ENCODE measurements at places on chromosomes 6 and 20.

DNA sequence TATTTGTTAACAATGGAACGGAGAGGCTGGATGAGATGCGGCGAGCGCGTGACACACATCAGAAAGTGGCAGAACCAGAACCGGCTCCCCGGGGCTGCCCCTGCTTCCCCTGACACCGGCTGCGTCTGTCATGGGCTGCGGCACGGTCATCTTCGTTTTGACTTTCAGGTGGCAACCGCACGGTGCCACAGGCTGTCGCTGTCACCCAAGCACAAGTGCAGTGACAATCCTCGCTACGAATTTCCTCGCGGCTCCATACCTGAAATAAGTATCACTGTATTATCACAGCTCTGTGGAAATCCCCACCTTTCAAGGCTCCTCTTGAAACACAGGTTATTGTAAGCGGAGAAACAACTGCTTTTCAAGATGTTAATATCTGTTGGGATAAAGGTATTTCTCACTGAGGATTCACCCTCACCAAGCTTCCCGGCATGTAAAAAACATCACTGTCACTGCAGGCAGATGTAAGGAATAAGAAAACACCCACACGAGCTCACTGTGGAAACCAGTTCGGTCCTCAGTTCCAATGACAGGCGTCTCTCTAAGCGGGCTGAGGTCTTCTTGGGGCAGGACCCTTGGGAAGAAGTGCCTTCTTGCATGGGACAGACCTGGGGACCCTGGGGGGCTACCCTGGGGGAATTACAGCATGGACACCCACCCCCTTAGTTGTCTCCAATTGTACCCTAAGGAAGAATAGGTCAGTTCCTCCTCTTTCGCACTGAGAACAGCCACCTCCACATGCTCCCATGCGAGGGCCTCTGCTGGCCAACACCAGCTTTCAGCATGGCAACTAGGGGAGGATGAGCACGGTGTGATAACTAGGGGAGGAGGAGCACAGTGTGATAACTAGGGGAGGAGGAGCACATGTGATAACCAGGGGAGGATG, 86.3 kb downstream of the DACT2 start:
- DNase-seq = no peak

DNA sequence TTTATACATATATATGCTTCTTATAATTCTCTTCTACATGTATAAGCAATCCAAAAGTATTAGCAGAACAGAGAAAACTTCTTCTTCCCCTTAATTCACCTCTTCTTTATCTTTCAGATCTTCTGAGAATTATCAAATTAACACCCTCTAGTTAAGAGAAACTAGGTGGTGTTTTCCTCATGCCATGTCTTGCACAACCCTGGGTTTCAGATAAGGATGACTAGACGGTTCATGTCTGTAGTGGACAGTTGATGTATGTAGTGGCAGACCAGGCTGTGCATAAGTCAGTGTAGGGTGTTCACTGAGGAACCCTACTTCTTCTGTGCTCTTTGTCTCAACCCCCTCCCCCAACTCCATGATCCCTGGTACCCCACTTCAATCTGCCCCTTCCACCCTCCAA, 187.3 kb downstream of the SAMD5 start:
- DNase-seq = no peak

- no peak for DNase-seq
Observed at GRCh38 chr6:14172562-14172961, 55.0 kb downstream of the CD83 start.

GRCh38 chr20:38113401-38114325, 51.4 kb downstream of the TGM2 start:
- DNase-seq = no peak

DNA sequence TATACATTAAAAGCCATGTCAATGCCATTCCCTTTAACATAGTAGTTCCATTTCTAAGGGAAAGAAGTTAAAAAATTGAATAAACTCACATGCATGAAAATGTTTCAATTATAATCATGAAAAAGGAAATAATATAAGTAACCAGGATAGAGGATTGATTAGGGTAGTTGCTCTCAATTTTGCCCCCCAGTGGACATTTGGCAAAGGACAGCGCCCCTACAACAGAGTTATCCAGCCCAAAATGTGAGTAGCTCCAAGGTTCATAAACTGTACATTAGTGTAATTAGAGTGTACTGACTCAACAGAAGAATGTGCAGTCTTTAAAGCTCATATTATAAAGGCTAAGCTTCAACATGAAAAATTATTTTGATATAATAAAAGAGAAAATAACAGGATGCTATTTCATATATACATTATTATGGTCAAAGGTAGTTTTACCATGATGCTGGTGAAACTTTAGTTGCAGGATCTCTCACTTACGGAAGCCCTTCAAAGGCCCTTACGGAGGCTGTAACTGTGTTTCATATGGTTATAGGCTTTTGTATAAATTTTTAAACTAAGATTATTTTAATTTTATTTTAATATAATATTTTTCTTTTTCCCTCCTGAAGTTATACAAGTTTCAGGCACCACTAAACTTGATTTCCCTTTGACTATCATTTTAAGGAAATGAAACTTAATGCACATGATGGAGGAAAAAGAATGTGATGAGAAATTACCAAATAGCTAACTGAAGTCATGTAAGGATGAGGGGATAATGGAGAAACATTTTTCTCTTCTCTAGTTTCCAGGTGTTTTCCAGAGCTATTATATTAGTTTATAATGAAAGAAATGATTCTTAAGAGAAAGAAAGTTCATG, 403.6 kb downstream of the PLCB1 start:
- DNase-seq = no peak

All from stimulated activated CD8-positive, alpha-beta memory T cell treated with anti-CD3 and anti-CD28 coated beads, Interleukin-7, amount 100 ng/mL, for 1 hour (primary cell).